CD4-positive, alpha-beta T cell treated with Interleukin-6 at 100 ng/mL for 8 hours (primary cell): ENCODE measurements at places on chromosomes 2 and 18.
A peak's percentile ranks its signal among the peaks of the same experiment; 100 is the strongest.

DNA sequence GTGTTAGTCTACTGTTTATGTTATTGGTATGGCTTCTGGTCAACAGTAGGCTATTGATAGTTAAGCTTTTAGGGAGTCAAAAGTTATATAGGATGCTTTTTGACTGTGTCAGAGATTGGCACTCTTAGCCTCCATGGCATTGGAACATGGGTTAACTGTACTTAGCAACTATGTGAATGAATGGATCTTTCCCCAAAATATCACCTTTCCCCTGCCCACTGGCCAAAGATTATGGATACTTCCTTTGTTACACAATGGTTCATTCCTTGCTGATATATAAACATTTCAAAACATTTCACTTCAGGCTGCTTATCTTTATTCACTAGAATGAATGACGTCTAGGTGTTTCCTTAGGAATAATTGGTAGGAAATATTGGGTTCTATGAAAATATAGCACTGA, 62.1 kb upstream of the DOCK10 start:
- DNase-seq: no peak

DNA sequence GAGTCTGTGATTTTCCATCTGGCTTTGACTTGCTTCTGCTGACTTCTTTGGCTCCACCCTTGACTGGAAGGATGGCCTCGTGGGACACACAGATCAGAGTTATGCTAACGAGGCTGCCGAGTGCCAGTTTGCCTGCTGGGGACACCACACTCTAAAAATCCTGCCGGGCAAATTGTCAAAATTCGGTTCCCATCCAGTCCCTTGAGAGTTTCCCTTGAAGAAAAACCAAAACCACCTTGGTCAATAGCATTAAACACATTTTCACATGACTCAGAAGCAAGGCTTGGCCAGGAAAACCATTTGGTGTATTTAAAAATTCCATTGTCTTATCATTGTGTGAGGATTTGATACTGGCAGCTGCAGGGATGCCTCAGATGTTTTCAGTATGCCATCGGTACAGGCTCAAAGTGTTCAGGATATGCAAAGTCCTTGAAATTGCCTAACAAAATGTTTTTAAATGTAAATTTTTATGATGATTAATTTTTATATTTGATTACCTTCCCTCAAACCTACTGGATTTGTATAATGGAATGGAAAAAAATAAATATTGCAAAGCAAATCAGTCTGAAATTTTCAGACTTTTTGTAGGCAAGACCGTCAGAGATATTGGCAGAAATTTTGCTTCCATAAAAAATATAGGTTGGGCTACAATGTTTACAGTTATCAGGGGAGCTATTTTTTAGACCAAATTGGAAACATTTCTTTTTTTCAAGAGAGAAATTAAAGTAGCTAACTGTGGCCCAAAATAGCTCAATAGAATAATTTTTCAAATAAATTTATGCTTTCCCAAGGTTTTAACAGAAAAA, 41.6 kb downstream of the KCNE4 start:
- DNase-seq: no peak

DNA sequence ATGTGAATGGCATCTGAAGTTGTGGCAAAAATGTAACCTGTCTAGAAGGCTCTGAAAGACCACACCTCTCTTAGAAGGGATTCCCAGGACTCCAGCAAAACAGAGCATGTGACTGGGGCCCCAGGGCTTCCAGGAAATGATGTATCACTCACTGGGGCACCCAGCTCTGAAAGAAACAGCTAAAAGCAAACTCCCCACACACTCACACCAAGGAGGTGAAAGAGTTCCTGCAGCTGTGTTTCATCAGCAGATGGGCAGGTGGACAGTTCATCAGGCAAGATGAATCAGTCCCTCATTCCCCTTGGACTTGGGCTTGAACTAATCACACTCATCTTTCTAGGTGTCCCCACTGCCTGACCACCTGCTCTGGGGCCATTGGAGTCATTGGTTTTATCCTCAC, 76.2 kb downstream of the CCBE1 start:
- DNase-seq: no peak

DNA sequence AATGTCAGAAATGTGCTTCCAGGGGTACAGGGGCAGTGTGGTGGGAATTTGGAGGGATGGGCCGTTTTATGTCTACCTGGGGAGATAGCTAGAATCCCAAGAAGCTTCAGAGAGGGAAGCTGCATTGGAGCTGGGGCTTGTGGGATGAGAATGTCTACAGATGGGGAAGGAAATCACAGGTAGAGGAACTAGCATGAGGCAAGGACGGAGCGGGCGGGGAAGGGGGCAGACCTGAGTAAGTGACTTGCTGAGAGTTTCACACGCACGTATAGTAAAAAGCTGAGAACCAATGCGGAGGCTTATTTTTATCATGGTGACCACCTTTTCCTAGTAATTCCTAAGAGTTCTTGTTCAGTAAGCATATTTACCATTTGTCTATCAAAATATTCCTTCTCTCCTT, 6.3 kb downstream of the C2orf80 start:
- no peak for DNase-seq

DNA sequence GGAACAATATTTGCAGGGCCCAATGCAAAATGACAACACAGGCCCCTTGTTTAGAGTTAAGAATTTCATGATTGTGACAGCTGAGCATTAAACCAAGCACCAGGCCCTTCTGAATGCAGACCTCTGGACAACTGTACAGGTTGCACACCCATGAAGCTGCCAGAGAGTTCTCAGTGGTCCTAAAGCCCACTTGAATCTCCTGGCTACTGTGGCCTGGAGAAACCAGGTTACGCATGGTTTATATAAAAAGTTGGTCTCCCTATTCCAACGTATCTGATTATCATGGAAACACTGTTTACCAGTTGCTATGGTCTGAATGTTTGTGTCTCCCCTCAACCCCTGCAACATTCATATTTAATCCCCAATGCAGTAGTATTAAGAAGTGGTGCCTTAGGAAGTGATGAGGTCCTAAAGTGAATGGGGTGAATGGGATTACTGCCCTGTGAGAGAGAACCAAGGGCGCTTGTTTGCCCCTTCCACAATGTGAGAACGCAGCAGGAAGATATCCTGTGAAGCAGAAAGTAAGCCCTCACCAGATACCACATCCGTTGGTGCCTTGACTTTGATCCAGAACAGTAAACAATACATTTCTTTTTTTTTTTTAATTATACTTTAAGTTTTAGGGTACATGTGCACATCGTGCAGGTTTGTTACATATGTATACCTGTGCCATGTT, 48.0 kb upstream of the ANXA4 start:
- DNase-seq: peak; percentile 78

DNA sequence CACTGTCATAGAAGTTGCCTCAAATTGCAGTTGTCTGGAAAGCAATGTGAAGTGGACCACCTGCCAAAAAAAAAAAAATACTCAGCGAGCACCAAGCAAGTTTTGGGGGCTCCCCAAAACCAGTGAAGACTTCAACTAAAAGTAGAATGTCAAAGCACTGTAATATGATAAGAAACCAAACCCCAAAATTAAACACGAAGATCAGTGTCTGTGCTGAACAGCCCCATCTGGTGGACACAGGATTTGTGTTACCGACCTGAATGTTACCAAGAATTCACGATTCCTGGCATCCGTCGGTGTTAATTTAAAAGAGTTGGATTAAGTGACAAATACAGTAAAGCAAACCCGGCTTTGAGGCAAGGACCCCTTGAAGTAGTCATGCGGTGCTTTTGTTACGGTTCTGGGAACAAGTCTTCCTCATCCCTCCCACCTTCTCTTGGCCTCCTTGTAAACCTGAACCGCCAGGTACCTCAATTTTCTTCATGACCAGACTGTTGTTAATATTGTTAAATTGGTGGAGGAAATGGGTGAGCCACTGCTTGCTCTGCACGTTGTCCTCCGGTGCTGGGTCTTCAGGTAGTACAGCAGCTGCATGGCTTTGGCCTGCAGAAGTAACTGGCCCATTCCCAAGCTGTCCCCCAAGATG, 31.3 kb upstream of the SSB start:
- DNase-seq: peak; percentile 47

GRCh38 chr2:43763091-43763490, 10.7 kb upstream of the DYNC2LI1 start:
- no peak for DNase-seq

- DNase-seq: no peak
Measured at GRCh38 chr2:119592436-119592835, 48.2 kb downstream of the CFAP221 start.

- DNase-seq: no peak
Measured at GRCh38 chr18:48706731-48707130, 167.9 kb downstream of the CTIF start.

DNA sequence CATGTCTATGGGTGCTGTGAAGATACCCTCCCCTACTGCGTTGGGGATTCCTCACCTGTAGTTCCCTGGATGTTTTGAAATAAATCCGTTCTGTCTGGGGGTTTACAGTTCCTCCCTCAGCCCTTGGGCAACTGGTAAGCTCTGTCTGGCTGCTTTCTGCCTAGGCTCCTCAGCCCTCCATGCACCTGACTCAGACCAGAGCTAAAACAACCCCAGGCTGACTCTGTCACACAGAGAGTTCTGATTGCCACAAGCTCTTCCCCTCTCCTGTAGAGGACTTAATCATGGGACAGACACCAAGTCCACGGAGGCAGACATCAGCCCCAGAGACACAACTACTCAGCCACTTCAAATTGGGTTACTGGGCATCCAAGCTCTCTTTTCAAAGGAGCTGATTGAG, 6.3 kb downstream of the VIT start:
- no peak for DNase-seq

DNA sequence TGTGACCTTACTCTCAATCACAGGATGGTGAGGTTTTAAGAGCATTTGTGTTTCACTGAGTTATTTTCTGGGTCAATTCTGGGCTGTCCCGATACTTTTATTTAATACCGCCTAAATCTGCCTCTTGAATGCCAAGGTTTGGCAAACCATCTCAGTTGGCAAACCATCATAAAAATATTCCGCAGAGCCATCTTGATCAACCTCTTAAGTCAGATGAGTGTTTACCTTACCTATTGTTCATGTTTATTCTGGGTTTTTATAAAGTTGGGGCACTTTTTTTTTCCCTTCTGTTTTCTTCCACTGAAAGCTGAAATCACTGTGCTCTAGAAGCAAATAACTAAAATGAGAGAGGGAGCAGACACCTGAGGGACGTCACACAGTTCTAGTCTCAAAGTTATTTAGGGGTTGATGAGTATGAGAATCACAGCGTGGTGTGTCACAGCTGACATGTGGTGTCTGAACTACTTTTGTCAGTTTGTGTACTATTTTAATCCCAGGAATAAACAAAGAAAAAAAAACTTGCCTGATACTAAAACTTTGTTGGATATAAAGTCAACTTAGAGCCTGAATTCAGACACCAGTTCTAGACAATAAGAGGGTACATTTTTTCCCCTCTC, 48.6 kb downstream of the ETAA1 start:
- DNase-seq: no peak

- DNase-seq: no peak
Measured at GRCh38 chr18:48340560-48340959, 68.6 kb downstream of the ZBTB7C start.

DNA sequence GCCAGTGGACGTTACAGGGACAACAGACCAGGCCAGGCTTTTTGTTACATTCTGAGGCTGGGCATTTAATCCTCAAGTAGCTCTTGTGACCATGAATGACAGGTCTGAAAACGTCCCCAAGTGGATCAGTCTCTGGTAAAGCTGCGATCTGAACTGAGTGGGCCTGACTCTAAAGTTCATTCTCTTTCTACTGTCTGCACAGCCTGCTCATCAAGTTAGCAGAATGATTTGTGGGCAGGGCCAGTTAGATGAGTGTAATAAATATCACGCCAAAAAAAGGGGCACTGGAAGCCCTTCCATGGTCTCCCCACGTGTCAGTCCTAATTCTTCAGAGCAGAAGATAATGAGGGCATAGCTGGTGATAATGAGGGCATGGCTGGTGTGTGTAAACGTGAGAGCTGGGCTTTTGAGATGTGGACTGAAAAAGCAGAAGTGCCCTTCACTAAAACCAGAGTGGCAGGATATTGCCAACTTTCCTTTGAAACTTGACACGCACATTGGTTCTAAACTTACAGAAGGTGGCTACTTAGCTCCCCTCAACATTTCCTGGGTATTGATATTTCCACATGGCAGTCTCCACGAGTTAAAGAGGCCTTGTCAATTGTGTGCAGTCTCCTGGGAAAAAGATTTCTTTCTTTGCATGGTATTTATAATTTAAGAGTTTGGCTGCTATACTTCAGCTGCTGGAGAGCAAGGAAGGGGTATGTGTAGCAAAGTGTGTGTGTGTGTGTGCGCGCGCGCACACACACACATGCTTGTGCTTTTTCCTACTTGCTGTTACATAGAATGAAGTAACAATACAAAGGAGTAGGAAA, 72.7 kb upstream of the LYPD6B start:
- no peak for DNase-seq
